Renal cortical epithelial cell (primary cell): ENCODE measurements at places on chromosomes 5 and 9. TPM values are rescaled to one million over a fixed set of nuclear protein-coding genes. Genes with fewer than 3 reads are reported as not detected.

The NDOR1 gene
- 2.3 and 6.2 TPM in 2 replicates for total RNA-seq

The NUTM2F gene
- total RNA-seq = not detected in 2 replicates

DNA sequence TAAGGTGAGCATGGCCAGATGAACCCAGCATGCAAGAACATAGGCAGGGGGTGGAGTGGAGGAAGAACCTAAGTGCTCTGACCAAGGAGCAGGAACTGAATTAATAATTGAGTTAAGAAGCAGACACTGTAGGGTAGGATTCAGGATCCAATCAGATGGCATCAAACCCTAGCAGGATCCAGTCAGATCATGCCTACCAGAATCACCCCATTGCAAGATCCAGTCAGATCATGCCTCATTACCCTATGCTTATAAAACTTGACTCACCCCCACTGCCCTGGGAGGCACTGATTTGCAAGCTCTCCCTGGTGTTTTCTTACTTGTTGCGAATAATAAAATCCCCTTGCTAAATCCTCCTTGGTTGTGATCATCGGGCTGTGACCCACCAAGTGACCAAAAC lies 19.7 kb downstream of the TUSC1 start:
- peak; percentile 81 for DNase-seq

The SLC22A4 gene
- total RNA-seq = 1.6 and 8.9 TPM in 2 replicates

GRCh38 chr5:14854799-14855198 lies 16.8 kb downstream of the ANKH start:
- no peak for DNase-seq

DNA sequence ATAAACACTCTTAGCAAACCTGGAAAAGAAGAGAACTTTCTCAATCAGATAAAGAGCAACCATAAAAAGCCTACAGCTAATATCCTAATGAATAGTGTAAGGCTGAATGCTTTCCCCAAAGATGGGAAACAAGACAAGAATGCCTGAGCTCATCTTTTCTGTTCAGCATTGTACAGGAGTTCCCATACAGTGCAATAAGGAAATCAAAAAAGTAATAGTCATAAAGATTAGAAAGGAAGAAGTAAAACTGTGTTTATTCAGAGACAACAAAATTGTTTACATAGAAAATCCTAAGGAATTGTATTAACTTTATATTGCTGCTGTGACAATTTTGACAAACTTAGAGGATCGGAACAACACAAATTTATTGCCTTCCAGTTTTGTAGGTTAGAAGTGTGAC lies 330.7 kb upstream of the SLC24A2 start:
- no peak for DNase-seq

The IGIP gene
- 4.5 and 17.2 TPM in 2 replicates for total RNA-seq

The WNK2 gene
- total RNA-seq = 0.17 TPM in 1 of 2 replicates, not detected in the other

DNA sequence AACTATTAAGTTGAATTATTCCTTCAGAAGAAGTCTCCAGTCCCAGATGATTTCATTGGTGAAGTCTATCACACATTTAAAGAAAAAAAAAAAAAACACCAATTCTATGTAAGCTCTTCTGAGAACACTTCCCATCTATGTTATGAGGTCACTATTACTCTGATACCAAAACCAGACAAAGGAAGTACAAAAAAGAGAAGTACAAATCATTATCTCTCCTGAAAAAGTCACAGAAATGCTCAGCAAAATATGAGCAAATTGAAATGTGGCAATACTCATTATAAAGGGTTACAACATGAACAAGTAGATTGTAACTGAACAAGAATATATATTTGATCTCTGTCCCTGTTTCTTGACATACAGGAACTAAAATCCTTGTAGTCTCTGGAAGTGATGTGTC lies 280.4 kb downstream of the TLE1 start:
- no peak for DNase-seq

- DNase-seq = no peak
Measured at GRCh38 chr5:76413746-76414145, 10.7 kb downstream of the IQGAP2 start.

The GABRG2 gene
- not detected in 2 replicates for total RNA-seq

DNA sequence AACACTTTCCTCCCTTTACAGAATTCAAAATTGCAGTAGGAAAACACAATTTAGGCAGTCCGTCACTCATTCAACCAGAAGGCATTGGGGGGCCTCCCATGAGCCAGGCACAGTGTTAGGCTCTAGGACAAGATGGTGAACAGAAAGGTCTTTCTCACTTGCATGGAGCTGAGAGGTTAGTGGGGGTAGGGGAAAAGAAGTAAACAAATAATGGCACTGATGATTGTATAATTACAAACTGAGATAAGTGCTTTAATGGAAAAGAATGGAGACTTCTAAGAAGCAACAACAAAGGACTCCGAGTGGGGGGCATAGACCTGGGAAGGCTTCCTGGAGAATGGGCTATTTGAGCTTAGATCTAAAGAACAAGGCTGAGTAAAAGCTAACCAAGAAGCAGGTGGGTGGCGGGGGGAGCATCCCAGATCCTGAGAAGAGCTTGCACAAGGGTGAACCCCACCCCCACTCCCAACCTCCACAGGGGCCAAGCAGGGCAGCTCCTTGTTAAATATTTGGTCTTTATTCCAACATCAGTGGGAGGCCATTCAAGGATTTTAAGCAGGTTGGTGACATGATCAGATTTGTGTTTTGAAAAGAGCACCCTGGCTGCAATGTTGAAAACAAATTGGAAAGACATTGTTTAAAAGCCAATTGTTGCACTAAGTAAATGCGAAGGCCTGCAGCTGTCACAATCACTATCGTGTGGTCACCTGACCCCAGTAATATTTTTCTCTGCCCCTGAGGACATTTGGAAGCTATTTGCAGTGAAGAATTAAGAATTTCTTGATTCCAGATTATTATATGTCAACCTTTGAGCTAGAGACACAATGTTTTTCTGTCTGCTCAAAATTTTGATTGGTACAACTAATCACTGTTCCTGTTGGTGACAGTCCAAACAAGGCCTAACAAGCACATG lies 73.9 kb upstream of the EFNA5 start:
- DNase-seq = no peak

GRCh38 chr5:85670417-85670816 lies 947.3 kb upstream of the COX7C start:
- DNase-seq = no peak

GRCh38 chr9:116394894-116395698 lies 241.5 kb downstream of the PAPPA start:
- DNase-seq = no peak

GRCh38 chr9:3756071-3756470 lies 230.3 kb upstream of the RFX3 start:
- DNase-seq = no peak

- DNase-seq = no peak
Measured at GRCh38 chr5:160357861-160358411, 12.5 kb downstream of the C1QTNF2 start.

DNA sequence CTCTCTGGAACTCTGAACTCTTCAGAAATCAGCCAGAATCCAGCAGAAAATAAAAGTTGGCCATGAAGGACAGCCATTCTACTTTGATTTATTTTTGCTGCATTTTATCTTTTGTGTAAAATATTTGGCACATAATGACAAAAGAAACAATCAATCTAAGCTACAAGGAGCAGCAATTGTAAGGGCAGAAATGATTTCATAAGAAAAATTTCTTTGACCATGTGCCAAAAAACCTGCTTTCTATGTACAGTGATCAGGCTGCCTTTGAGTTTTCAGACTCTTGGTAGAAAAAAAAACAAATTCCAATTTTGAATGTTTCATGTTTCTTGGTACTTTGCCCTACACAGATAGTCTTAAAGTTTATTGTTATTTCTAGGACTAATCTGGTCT lies 69.8 kb upstream of the SLC1A3 start:
- DNase-seq = no peak

The PCDHA13 gene
- total RNA-seq = 0.69 and 2.2 TPM in 2 replicates
